ENCODE measurements at places on chromosomes 3 and 15. TPM values are rescaled to one million over a fixed set of nuclear protein-coding genes. Genes with fewer than 3 reads are reported as not detected.

PATL2 gene
- total RNA-seq: 3.7 TPM

DNA sequence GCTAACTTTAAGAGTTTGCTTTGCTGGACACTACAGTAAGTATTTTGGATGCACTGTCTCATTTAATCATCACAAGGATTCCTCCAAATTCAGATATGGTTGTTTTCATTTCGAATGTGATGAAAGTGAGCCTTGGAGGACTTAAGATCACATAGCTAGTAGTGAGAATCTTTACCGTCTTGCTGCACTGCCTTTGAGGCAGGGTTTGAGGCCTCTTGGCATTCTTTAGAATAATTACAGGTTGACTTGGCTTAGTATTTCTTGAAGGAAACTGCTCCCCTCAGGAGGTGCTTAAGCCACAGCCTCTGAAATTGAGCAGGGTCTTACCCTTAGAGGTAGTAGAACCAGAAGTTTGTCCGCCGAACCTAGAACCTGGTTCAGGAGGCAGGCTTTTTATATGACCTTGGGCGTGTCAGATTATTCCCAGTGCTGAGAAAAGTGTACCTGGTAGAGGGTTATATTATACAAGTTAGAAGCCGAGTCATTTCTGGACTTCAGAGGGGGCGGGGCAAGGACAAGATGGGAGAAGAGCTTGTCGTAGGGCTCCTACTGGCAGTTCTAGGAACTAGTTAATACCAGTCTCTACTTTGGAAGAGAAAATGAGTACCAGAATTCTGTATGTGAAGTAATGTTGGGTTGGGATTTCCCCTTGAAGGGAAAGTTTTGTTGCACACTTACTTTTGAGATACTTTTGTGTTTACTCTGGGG lies 1.1 kb downstream of the TFG start:
- H3K36me3 ChIP-seq: peaks cover 17% of the 10 kb centered on the region
- peaks cover 21% of the 10 kb centered on the region for H3K4me1 ChIP-seq
- no peaks in the 10 kb centered on the region for H3K27me3 ChIP-seq

DNA sequence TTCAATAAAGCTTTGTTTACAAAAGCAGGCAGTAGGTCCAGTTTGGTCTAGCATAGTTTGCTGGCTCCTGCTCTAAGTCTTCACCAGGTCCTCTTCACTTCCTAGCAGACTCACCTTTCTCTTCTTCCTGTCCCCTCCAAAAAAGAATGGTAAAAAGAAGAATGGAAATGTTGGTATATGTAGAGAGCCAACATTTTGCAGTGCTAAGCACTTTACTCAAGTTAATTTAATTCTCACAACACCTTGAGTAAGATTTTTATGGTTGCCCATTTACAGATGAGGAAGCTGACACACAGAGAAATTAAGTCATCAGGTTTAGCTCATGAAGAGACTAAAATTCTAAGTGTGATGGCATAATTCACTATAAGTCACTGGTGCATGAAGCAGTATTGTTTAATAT lies 230.1 kb upstream of the PRICKLE2 start:
- no peak overlapping the region for H3K27ac ChIP-seq
- DNase-seq: no peak
- H3K36me3 ChIP-seq: no peaks in the 10 kb centered on the region
- no peak overlapping the region for H3K4me3 ChIP-seq
- H3K4me1 ChIP-seq: no peaks in the 10 kb centered on the region

LINGO1 gene
- 0.98 TPM for total RNA-seq

- no peak overlapping the region for H3K27ac ChIP-seq
- no peaks in the 10 kb centered on the region for H3K27me3 ChIP-seq
- no peaks in the 10 kb centered on the region for H3K4me1 ChIP-seq
- no peaks in the 10 kb centered on the region for H3K36me3 ChIP-seq
- no peak overlapping the region for H3K4me3 ChIP-seq
- no peak for DNase-seq
Observed at GRCh38 chr15:66269326-66270090, 16.0 kb upstream of the MEGF11 start.

AHSG gene
- not detected for total RNA-seq

DNA sequence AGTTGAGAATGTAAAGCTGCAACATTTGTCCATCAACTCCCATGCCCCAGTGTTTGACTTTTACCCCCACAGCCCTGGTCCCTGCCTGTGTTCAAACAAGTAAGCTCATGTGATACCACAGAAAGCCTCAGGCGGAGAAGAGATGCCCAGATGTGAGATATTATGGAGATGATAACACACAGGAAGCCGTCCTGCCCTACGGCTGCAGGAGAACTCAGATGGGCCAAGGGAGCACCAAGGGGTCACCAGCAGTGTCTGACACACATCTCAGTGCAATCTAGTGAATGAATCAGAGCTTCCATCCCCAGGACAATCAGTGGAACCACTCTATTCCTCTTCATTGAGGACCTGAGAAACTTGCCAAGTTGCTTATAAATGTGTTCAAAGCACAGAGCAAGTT lies 14.0 kb upstream of the SPINK8 start:
- no peak for DNase-seq
- no peak overlapping the region for H3K4me3 ChIP-seq
- no peak overlapping the region for H3K27ac ChIP-seq
- no peaks in the 10 kb centered on the region for H3K4me1 ChIP-seq
- no peaks in the 10 kb centered on the region for H3K36me3 ChIP-seq

FSIP1 gene
- total RNA-seq: 0.96 TPM

SEMA5B gene
- total RNA-seq: 2.3 TPM

GOLGA6B gene
- not detected for total RNA-seq

GRCh38 chr3:133074977-133075376 lies 36.8 kb downstream of the TMEM108 start:
- no peak for DNase-seq
- H3K27ac ChIP-seq: no peak overlapping the region
- H3K36me3 ChIP-seq: no peaks in the 10 kb centered on the region
- no peaks in the 10 kb centered on the region for H3K27me3 ChIP-seq
- no peak overlapping the region for H3K4me3 ChIP-seq
- no peaks in the 10 kb centered on the region for H3K4me1 ChIP-seq

GRCh38 chr15:101684384-101684783 lies 32.2 kb upstream of the TM2D3 start:
- peaks cover 54% of the 10 kb centered on the region for H3K36me3 ChIP-seq
- DNase-seq: no peak
- no peaks in the 10 kb centered on the region for H3K4me1 ChIP-seq
- H3K27me3 ChIP-seq: no peaks in the 10 kb centered on the region
- no peak overlapping the region for H3K4me3 ChIP-seq
- no peak overlapping the region for H3K27ac ChIP-seq

PLSCR5 gene
- not detected for total RNA-seq

PRR20G gene
- total RNA-seq: not detected

GRCh38 chr15:94375997-94376396 lies 144.6 kb downstream of the MCTP2 start:
- H3K4me1 ChIP-seq: no peaks in the 10 kb centered on the region
- DNase-seq: no peak
- H3K27me3 ChIP-seq: no peaks in the 10 kb centered on the region
- H3K36me3 ChIP-seq: peaks cover 30% of the 10 kb centered on the region

- H3K36me3 ChIP-seq: no peaks in the 10 kb centered on the region
- H3K27me3 ChIP-seq: no peaks in the 10 kb centered on the region
- no peak for DNase-seq
- no peak overlapping the region for H3K4me3 ChIP-seq
Observed at GRCh38 chr3:150252462-150252861, 155.6 kb upstream of the TSC22D2 start.

DNA sequence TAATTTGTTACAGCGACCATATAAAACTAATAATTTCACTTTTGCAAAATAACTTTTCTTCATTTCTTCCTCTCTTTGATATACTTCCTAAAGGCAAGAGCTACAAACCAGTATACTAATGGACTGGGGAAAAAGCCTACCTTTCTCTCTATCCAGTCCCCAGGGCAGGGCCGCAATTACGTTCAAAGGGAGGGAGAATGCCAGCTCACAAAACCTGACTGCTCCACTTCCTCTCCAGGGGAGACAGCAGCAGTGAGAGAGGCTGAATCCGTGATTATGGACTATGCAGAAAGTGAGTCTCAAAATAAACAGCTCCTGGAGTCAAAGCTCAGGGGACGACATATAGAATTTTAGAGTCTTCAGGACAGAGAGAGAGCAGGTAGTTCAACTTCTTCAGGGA lies 126.9 kb upstream of the HES1 start:
- H3K27ac ChIP-seq: no peak overlapping the region
- no peak for DNase-seq
- no peaks in the 10 kb centered on the region for H3K27me3 ChIP-seq
- no peaks in the 10 kb centered on the region for H3K36me3 ChIP-seq
- H3K4me3 ChIP-seq: no peak overlapping the region

RLBP1 gene
- not detected for total RNA-seq

PTX3 gene
- total RNA-seq: 7.2 TPM

GRCh38 chr3:66304293-66304692 lies 83.5 kb downstream of the SLC25A26 start:
- no peak overlapping the region for H3K27ac ChIP-seq
- H3K36me3 ChIP-seq: no peaks in the 10 kb centered on the region
- no peaks in the 10 kb centered on the region for H3K27me3 ChIP-seq
- H3K4me1 ChIP-seq: peaks cover 5% of the 10 kb centered on the region
- DNase-seq: no peak

LMAN1L gene
- not detected for total RNA-seq

Measured in upper lobe of right lung (tissue), 1 donor.